Stimulated activated CD4-positive, alpha-beta T cell treated with anti-CD3 and anti-CD28 coated beads, Interleukin-1b, Interleukin-23, amount 100 ng/mL, for 1 hour (primary cell): ENCODE measurements at places on chromosomes 2 and 18.

DNA sequence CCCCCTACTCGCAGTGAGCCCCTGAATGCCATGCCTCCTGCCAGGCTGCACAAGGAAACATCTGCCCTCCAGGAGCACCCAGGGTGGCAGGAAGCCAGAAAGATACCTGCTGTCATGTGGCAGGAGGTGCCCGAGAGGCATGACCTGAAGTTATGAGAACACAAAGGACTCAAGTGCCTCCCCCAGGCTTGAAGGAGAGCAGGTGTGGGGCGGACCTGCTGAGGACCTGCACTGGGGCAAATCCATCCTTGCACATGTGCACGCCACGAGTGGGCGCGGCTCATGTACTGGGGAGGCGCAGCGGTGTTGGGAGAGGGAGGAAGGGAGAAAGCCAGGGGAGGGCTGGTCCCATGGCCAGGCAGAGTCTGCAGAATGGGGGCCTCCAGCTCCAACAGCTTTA, 26.9 kb downstream of the SDC1 start:
- no peak for DNase-seq

GRCh38 chr2:25566694-25567093, 106.7 kb downstream of the DTNB start:
- DNase-seq, result no peak

DNA sequence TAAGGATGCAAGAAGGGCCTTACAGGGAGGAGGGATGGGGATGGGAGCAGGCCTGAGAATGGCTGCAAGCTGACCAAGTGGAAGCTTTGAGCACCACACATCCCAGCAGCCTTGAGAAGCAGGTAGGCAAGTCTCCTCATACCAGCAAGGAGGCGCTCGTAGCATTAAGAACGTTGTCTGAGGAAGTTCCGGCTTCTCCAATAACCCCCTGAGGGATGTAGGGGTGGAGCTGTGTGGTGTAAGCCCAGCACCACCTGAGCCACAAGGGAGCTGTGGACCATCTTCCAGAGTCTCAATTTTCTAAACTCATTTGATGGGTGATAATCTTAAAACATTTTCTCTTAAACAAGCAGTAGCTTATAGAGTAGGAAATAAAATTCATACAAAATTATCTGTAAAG, 50.6 kb downstream of the ST3GAL5 start:
- no peak for DNase-seq

- no peak for DNase-seq
These were observed 409.8 kb downstream of the GPD2 start for GRCh38 chr2:156845806-156846558.

DNA sequence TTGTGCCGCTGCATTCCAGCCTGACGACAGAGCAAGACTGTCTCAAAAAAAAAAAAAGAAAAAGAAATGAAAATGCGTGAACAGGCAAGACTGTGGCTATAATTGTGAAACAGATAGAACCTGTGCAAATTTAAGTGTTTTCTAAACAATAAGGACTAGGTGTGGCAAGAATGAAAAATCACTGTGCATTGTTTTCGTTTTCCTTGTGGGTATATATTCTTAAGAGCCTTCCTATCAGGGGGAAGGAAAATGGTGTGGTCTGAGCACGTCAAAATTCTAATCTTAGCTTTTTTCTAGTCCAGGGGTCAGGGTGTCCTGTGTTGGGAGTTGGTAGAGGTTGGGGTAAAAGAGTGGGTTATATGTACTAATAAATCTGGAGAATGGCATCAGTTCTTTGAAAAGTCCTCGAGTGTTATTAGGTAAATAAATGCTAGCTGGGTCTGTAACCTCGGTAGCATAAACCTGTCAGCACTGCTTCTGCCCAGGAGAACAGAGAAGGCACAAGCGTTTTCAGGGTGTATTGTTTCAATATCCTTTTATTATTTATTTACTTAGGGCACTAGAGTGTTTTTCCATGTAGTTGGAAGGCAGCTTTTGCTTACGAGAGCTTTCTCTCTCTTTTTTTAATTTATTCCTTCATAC, 11.6 kb downstream of the ATP6V1C2 start:
- DNase-seq, result no peak

- DNase-seq, result no peak
These were observed 357.2 kb downstream of the SATB2 start for GRCh38 chr2:199100326-199101110.

DNA sequence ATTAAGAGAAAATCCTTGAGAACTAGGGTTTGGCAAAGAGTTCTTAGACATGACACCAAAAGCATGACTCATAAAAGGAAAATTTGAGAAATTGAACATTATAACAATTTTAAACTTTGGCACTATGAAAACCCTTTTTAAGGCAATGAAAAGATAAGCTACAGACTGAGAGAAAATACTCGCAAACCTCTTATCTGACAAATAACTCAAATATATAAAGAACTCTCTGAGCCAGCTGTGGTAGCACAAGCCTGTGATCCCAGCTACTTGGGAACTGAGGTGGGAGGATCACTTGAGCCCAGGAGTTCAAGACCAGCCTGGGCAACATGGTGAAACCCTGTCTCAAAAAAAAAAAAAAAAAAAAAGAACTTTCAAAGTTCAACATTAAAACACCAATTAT, 70.5 kb downstream of the FAM168B start:
- DNase-seq, result no peak

- no peak for DNase-seq
These were observed 206.8 kb upstream of the FBXO11 start for GRCh38 chr2:48112911-48113680.

GRCh38 chr2:192444286-192444838, 249.6 kb upstream of the TMEFF2 start:
- DNase-seq, result no peak

- no peak for DNase-seq
These were observed 104.0 kb downstream of the CYRIA start for GRCh38 chr2:16561676-16562075.

DNA sequence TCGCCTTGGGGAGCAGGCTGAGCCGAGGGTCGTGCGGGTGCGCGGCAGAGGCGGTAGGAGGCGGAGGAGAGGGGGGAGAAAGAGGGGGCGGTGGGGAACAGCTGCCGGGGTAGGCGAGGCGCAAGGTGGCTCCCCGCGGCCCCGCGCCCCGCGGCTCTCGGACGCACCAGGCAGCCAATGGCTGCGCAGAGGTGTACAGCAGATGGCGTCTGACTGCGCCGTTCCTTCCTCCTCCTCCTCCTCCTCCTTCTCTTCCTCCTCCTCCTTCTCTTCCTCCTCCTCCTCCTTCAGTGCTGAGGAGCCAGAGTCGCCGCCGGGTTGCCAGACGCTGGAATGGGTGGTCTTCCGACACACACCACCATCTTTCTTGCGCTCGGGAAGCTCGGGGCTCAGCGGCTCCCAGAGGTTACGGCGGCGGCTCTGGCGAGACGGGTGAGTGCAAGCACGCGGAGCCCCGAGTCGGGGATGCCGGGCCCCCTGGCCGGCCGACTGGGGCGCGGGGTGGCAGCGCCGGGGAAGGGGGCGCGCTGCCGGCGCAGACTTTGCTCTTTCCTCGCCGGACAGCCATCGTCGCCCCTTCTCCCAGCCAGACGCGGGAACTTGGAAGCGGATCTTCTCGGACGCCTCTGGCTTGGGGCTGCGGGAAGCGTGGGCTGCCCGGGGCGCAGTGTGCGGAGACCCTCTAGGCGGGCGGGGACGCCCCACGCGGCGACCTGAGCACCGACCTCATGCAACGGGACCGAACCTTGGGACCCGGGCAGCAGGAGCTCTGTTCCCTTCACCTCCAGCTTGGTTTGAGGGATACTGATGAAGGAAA, at the start of gene THSD7B:
THSD7B (plus strand) TSS at position 290 of the 817 bp plus-strand sequence. CDS start 116,634 bp downstream, outside the sequence.
- no peak for DNase-seq

- DNase-seq, result no peak
These were observed 60.5 kb downstream of the NDUFA10 start for GRCh38 chr2:239964399-239965185.

DNA sequence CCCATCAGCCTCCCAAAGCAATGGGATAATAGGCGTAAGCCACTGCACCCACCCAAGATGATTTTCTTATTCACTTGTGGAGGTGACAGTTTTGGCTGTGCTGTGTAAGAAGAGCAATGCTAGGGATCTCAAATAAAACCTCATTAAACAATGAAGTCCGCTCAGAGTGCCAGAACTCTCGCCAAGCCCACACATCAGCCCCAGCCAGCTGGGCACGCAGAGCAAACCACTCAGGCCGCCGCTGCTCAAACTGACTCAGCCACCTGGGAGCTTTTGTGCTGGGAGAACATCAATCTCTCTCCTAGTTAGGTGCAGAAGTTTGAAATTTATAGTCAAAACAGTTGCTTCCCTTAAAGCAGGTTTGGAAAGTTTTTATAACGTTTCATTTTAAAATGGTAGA, 47.6 kb downstream of the RNF152 start:
- no peak for DNase-seq

- DNase-seq, result no peak
These were observed 1339.6 kb upstream of the LRRTM1 start for GRCh38 chr2:81644189-81644588.

GRCh38 chr2:70304498-70304897, 2.6 kb upstream of the FAM136A start:
- no peak for DNase-seq

GRCh38 chr2:62364791-62365528, 141.0 kb downstream of the TMEM17 start:
- DNase-seq, result no peak

DNA sequence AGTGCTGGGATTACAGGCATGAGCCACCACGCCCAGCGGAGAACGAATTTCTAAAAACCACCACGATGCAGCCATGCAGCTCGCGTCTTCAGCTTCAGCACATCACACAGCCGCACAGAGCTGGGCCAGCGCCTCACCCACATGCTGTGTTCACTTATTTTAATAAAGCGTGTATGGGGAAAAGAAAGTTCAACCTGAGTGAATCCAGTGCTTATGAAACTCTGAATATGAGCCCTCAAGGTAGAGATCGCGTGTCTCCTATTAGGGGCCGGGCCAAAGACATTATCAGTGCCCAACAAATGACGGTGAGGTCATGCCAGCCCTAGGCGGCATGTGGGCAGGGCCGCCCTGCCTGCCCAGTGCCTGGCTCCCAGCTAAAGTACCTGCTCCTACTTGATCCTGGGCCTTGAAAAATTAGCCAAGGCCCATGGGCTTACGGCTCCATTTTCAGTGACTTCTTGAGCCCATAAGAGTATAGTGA, 44.3 kb downstream of the SPRED2 start:
- DNase-seq, result no peak

DNA sequence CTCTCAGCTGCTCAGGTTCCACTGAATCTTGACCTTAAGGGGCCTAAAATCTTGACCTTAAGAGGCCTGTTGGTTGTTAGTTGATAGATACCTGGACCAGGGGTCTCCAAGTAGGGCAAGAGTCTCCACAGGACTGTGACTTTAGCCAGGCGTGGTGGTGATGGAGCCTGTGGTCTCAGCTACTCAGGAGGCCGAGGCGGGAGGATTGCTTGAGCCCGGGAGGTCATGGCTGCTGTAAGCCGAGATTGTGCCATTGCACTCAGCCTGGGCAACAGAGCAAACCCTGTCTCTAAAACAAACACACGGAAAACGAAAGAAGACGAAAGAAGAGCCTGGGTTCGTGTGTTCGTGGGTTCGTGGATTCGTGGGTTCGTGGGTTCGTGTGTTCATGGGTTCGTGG, 120.2 kb upstream of the CTDP1 start:
- DNase-seq, result no peak

DNA sequence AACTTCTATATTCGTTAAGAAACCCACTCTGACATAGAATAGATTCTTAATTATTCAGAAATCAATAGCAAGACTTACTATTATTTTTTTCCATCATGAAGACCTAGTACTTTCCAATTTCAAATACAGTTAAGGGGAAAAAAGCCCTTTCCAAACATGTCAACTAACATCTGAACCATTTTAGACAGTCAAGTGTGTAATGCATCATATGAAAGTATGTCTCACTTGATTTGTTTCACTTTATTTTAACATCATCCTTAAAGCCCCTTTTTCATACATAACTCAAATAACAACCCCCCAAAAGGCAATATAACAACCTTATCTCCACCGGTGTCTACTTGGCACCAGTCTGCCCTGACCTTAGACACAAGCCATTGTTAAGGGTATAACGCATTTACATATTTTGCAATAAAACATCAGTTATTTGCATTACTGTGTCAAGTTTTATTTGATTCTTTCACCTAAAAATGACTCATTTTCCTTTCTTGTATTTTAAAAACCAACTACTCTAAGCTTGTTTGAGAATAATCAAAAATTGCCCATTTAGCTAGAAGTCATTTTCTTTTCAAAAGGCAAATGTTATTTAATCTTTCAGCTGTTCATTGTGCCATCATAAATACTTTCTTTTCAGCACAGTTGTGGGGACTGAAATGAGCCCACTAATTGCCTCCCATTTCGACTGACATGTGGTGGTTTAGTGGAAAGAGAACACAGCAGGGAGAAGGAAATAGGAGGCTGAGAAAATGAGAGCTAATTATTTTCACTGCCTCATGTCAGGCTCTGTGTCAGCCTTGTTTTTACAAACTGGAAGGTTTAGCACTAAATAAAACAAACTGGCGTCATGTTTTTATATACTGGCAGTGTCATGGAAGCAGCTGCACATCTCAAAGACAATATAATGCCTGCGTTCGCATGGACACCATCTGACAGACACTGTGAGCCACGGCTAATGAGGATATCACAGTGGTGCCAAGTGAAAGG, 104.7 kb upstream of the CDCA7 start:
- no peak for DNase-seq

- DNase-seq, result no peak
These were observed 18.7 kb downstream of the SMIM21 start for GRCh38 chr18:75408554-75409506.

GRCh38 chr18:68724021-68724420, 9.1 kb upstream of the TMX3 start:
- no peak for DNase-seq

GRCh38 chr2:126467367-126468054, 188.4 kb upstream of the GYPC start:
- no peak for DNase-seq

DNA sequence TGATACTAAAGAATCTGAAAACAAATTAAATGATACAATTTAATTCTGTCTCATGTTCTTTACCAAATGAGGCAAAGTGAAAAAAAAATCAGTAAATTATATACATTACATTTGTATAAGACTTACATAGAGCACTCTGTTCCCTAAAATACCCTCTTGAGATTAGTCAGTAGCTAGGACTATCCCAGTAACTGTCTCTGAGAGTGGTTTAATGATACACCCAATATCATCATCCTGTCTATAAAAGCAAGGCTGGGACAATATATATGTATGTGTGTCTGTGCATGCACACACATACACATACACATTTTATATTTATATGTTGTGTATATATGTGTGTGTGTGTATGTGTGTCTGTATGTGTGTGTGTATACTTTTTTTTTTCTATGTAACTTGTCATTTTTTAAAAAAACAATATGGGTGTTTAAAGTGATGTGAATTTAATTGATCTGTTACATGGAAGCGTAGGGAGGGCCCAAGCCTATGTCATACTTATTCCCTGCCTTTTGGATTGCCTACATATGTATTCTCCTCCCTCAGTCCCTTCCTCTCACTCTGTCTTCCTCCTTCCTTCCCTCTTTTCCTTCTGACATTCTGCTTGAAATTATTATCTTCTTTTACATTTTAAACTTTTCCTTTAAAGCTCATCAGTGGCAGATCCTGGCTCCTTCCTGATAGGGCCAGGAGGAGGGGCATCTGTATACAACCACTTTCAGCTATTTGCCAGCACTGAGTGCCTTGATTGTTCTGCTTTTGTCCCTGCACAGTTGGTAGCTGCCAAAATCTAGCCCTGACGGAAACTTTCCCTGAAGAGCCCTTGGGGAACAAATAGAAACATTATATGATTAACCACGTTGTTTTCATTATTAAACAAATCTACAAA, 6.8 kb downstream of the ASXL3 start:
- DNase-seq, result no peak

- DNase-seq, result no peak
These were observed 7.9 kb downstream of the SOCS6 start for GRCh38 chr18:70296781-70297180.

GRCh38 chr18:79494936-79495335, 99.2 kb downstream of the NFATC1 start:
- no peak for DNase-seq
